ENCODE measurements at places on chromosomes 12 and 14.

GRCh38 chr12:54749191-54749818 is 101.1 kb upstream of the DCD start:
- DNase-seq, result no peak

DNA sequence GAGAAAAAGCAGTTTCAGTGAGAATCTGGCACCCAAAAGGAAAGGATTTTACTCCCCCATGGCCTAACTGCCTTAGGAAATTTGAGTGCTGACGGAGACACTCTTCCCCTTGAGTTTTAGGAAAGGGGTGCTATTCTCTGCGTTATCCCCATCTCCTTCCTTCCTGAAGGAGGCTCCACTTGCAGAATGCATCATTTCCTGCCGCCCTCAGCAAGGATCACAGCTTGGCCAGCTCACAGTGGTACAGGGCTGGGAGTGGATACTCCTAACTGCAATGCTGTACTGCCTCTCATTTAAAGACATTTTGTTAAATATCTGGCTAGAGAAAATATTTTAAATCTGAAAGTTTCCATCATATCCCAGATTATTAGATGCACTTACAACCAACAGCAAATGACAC is 33.0 kb downstream of the RDH12 start:
- no peak for DNase-seq

- DNase-seq, result no peak
Measured at GRCh38 chr14:71290960-71291466, 383.8 kb downstream of the PCNX1 start.

DNA sequence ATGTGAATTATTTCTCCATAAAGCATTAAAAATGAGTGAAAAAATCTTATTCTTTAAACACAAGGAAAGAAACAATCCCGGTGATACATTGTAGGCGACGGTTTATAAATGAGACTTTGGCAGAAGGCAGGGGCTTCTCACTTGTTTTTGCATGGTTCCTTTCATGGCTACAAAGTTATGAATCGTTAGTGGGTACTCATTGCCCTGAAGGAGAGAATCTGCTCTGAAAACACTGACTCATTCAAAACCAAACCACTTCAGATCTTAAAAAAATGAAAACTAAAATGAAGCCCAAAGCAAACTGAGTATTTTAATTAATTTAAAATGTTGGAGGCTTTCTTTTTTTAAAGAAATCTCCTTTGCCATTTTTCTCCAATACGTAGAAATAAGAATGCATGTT is 41.4 kb upstream of the AMIGO2 start:
- DNase-seq, result no peak

DNA sequence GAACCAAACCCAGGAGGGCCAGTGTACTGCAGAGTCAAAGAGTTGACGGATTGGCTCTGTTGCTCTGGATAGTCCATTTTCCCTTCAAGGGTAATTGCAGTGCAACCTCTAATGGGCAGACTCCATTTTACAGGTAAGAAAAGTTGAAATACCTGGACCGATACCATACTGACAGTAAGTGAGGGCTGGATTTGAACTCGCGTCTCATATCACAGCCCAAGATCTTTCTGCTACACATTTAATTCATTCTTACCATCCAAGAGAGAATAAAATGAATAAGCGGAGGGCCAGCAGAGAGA is 356 bp upstream of the ZC3H14 start:
- DNase-seq, result no peak

GRCh38 chr14:86057018-86057667 is 527.2 kb downstream of the FLRT2 start:
- DNase-seq, result peak; percentile 26

DNA sequence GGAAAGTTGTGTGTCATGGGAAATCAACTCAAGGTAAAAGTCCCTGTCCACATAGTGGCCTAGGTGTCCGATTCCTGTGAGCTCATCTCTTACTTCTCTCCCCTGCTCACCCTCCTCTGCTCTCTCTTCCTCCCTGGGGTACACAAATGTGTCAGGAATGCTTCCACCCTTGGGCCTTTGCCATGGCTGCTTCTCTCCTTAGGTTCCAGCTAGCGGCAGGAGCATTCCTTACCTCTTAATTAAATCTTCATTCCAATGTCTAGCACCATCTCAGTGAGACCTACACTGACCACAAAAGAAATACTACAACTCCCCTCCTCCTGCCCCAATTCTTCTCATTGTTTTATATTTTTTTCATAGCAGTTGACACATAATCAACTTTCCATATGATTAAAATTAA is 298.6 kb downstream of the PDZRN4 start:
- no peak for DNase-seq

- no peak for DNase-seq
Measured at GRCh38 chr14:67733616-67734015, 31.9 kb downstream of the RDH12 start.

DNA sequence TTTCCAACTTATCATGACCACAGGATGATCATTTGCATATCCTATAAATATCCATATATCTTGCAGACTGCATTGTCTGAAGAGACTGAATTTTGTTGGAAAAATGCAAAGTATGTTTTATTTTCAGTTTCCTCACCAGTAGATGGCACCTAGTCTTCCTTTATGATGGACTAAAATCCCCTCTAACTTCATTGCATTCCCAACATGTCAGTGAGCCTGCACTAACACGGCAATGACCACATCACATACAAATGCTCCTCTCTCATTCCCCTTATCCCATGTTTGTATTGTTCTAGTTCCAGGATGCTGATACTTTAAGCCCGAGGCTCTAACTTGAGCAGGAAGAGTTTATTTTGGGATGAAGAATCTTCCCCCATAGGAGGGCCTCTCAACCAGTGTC is 24.7 kb upstream of the MYBPC1 start:
- DNase-seq, result no peak

DNA sequence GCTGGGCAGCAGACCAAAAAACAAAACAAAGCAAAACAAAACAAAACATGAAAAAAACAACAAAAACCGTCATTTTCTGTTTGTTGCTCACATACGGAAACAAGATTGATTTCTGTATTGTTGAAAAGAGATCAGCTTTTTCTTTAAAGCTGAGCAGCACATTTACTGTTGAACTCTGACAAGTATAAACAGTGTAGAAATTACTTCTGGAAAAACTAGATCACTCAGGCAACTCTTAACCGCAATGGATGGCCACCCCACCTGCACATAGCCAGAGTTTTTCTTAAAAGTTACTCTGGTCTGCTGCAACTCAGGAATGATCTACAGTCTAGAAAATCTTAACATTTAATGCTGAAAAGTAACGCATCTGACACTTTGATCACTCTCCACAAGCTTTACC is 80.9 kb downstream of the PPM1H start:
- DNase-seq, result no peak

DNA sequence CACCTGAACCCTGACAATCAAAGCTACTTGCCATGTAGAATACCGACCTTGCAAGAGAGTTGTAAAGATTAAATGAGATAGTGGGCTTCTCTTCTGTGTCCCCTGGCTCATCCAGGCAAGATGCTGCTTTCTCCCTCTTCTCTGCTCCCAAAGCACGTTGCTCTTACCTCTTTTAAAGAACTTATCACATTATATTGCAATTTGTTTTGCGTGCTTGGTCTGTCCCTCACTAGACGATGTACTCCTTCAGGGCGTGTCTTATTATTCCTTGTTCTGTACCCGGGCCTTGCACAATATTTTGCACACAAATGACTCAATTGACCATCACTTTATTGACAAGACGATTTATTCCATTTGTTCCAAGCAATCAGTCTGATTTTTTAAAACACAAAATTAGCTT is 3.3 kb downstream of the DCN start:
- no peak for DNase-seq

DNA sequence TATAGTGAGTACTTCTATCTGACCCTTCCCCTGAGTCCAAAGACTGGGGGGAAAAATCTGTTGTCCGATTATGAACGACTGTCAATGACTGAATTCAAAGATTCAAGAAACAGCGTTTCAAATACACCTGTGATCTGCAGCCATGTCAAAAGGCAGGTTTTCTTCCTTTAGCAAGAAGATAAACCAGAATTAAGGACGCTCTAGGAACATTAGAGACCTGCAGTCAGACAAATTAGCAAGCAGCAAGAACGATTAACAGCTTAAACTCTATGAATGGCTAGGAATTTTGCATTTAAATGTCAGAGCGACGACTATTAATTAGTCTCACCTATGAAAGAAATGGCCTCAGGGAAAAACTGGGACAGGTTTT is 2.1 kb downstream of the DUSP6 start:
- no peak for DNase-seq

DNA sequence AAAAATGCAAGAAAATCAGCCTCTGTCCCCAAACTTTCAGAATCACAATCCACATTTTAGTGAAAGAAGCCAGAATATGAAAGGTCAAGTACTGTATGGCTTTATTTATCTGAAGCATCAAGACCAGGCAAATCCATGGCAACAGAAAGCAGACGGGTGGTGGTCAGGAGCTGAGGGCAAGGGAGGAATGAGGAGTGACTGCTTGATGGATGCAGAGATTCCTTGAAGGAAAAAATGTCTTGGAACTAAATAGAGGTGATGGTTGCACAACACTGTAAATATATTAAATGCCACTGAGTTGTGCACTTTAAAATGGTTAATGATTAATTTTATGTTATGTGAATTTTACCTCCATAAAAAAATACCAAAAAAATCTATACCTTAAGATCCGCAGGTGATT is 165.1 kb downstream of the GXYLT1 start:
- DNase-seq, result no peak

DNA sequence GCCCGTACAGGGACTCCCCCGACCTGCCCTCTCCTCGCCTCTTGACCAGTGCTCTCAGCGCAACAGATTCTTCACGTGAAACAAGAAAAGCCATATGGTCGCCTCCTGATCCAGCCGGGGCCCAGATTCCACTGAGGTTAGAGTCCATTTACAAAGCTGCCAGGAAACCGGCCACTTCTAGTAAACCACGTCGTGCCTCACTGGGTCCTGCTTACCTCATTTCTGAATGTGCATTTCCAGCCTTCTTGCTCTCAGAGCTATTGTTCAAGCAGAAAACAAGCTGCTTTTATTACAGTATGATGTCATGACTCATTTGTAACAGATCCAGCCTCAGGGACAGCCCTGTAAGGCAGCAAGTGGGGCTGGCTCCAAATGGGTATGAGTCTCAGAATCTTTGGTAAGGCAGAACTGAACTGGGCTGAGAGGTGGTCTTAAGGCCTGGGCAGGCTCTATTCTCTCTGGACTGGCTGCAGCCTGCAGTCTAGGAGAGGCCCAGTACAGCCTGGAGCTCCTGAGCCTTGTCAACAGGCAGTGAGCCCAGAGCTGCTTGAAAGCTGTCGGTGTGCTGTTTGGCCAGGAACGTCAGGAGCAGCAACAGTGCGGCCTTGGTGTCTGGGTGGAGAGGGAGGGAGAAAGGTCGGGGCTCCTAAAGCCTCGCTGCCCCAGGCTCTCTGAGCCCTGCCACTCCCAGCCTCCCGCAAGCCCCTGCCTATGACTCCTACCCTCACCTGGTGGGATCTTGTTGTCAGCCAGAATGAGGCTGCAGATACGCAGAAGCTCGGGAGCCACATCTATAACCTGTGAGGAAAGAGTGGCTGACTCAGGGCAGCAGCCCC is 8.3 kb downstream of the REC8 start:
- no peak for DNase-seq

DNA sequence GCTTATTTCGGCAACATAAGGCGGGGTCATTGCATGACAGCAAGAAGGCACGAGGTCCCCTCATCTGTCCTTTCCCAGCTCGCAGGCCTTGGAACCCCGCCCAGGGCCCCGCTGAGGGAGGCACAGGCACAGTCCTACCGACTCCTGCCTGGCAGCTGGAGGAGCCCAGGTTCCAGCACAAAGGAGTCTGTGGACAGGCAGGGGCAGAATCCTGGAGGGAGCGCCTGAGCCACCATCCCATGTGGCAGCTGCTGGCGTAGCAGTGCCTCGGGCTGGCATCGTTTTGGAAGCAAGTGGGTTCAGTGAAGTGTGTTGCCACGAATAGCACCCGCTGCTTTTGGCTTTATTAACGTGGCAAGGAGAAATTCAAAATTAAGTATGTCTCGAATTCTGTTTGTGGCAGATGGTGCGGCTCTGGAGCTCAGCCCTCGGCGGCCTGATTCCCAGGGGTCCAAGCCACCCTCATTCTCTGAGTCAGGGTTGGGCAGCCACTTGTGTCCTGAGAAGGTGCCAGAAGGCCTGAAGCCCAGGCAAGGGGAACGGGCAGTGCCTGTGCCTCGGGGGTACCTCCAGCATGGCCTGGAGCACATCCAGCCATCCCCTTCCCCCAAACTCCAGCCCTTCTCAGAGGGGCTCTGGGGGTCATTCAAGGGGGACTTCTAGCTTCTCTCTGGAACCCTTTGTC is 35.9 kb downstream of the SLC8B1 start:
- DNase-seq, result no peak

- DNase-seq, result no peak
Measured at GRCh38 chr14:72605096-72605920, 288.6 kb downstream of the DPF3 start.

DNA sequence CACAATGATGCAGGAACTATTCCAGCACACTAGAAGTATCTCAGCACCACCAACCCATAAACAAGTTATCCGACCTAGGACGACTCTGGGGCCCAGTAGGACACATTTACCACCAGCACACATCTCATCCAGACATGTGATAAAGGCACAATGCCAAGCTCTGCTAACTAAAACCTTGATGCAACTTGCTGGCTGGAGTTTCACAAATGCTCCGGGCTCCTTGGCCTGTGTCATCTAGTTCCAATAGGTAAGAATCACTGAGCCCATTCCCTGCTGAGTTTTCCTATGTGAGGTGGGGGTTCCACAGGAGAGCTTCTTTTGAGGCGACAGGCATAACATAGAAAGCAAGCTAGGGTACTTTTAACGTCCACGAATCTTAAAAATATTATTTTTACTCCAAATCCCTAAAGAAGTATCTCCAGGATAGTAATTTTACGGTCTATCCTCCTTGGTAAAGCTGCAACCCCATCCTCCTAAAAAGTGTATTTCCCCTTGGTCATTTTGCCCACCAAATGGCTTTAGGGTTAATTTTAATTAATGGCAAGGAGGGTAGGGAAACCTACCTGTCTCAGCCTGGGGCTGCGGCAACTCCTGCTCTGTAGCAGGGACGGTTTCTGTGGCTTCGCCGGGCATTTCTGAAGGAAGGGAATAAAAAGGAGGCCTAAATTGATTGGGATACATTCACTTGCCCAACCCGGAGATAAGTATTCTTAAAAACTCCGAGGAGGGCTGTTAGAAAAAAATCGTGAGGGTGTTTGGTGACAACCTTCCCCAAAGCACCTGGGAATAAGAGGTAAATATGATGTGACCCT is 1.0 kb downstream of the NACA start:
- no peak for DNase-seq

DNA sequence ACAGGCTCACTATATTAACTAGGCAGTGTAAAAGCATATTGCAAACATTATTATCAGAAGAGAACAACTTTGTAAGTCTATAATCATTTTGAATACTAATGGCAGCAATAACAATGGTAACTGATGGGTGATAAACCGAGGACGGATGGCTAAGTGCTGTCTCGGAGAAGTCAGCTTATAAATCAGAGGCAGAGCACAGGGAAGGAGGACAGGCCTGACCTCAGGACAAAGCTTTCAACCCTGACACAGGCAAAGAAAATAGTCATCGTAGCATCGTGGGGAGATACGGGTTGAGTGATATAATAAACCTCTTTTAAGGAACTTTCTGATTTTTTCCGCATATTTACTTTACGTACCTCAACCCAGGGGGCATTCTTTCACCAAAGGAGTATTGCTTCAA is 48.4 kb downstream of the FLRT2 start:
- no peak for DNase-seq
